ENCODE measurements at places on chromosomes 6 and 20. TPM values are rescaled to one million over a fixed set of nuclear protein-coding genes. Genes with fewer than 3 reads are reported as not detected.

DNA sequence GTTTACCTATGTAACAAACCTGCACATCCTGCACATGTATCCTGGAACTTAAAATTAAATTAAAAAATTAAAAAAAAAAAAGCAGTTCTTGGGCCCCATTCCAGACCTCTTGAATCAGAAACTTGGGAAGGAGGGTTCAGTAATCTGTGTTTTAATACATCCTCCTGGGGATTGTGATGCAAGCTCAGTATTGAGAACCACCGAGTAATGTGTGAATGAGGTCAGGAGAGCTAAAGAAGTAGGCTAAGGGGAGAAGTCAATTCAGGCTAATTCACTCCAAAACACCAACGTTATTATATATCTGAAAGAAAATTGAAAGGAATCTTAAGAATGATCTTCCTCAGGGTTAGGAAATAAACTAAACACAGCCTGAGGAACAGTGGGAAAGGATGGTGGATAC lies 120.4 kb downstream of the RNF144B start:
- H3K36me3 ChIP-seq = no peaks in the 10 kb centered on the region
- no peak for DNase-seq
- H3K27me3 ChIP-seq = no peaks in the 10 kb centered on the region
- no peaks in the 10 kb centered on the region for H3K4me1 ChIP-seq

DNA sequence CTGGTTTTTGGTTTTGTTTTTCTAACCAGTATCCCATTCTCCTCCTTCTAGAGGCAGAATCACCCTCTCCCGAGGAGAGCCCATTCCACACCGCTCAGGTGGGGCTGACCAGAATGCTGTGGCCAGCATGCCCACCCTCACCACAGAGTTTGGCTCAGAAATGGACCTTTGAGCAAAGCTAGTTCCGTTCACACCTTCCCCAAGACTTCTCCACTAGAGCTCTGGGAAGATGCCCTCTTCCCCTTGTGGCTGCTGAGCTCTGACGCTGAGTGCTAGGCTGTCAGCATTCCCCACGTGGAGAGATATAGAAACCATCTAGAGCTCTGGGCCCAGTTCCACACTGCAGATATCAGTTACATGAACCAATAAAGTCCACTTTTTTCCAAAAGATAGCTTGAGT lies 7.9 kb downstream of the GPLD1 start:
- H3K4me1 ChIP-seq = no peaks in the 10 kb centered on the region
- DNase-seq = no peak
- no peak overlapping the region for H3K27ac ChIP-seq
- H3K36me3 ChIP-seq = peaks cover 6% of the 10 kb centered on the region

DNA sequence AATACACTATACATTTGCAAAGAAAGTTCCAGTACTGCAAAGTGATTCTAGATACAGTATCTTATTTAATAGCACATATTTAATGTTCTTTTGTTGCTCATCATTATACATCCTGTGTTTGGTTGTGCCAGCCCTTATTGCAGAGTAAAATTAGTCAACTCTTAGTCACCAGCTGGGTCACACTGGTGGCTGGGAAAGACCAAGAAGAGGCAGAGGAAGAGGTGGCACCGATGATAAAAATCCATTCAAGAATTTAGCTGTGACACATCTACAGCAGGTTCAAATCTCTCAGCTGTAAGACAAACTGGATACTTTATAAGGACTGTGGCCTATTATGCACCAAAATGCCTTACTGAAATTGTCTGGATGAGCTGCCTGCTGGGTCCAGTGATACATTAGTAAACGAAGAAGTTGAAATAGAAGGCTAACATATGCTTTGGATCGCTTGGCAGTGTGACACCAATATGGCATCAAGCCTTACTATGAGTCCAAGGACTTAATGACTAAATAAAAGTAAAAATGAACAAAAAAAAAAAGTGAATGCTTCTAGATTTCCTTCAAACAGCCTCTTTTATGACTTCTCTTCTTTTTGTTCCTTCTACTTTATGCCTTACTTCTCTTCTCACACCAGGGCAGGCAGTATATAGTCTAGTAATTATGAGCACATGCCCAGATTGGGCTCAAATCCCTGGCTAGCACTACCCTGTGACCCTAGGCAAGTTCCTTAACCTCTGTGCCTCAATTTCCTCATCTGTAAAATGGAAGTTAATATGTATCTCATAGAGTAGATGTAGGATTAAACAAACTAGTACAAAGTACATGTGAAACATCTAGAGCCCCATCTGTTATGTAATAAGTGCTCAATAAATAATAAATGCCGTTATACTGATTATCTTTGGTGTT lies 29.4 kb upstream of the RNF8 start:
- no peak for DNase-seq
- H3K4me1 ChIP-seq = peaks cover 4% of the 10 kb centered on the region
- no peaks in the 10 kb centered on the region for H3K36me3 ChIP-seq
- H3K27me3 ChIP-seq = no peaks in the 10 kb centered on the region

SALL4 gene
- 0.24 TPM for total RNA-seq

- no peak overlapping the region for H3K4me3 ChIP-seq
- no peaks in the 10 kb centered on the region for H3K4me1 ChIP-seq
- H3K27ac ChIP-seq = no peak overlapping the region
- no peaks in the 10 kb centered on the region for H3K27me3 ChIP-seq
- no peak for DNase-seq
These were observed 108.3 kb upstream of the PHACTR1 start for GRCh38 chr6:12608016-12608860.

DEFB132 gene
- not detected for total RNA-seq

GRCh38 chr6:147116056-147116455 lies 88.2 kb upstream of the STXBP5 start:
- DNase-seq = no peak
- no peaks in the 10 kb centered on the region for H3K4me1 ChIP-seq
- no peaks in the 10 kb centered on the region for H3K36me3 ChIP-seq
- no peaks in the 10 kb centered on the region for H3K27me3 ChIP-seq
- H3K27ac ChIP-seq = no peak overlapping the region

DNA sequence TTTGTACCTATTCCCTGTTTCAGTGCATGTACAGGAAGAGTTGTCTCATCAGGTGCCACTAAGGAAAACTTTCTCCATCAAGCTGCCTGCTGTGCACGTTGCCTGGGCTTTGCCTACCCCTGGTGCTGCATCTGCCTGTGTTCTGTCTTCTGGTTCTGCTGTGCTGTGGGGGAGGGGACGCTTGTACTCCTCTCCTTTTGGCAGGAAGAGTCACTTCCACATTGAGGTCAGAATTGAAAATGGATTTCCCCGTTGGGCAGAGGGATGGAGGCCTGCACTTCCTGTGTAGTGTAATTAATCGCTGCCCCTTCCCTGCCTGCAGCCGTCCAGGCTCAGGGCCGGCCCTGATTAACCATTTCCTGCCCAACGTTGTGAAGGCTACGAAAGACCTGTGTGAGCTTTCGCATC lies 153.3 kb downstream of the SCML4 start:
- no peaks in the 10 kb centered on the region for H3K27me3 ChIP-seq
- no peak overlapping the region for H3K27ac ChIP-seq
- DNase-seq = peak; percentile 57
- H3K36me3 ChIP-seq = no peaks in the 10 kb centered on the region
- no peak overlapping the region for H3K4me3 ChIP-seq
- no peaks in the 10 kb centered on the region for H3K4me1 ChIP-seq

- no peak overlapping the region for H3K4me3 ChIP-seq
- no peaks in the 10 kb centered on the region for H3K4me1 ChIP-seq
- no peak overlapping the region for H3K27ac ChIP-seq
- H3K27me3 ChIP-seq = no peaks in the 10 kb centered on the region
- no peaks in the 10 kb centered on the region for H3K36me3 ChIP-seq
- no peak for DNase-seq
These were observed 162.7 kb downstream of the MEI4 start for GRCh38 chr6:77815531-77815930.

GRCh38 chr6:138981416-138981815 lies 6.6 kb downstream of the REPS1 start:
- DNase-seq = no peak
- no peak overlapping the region for H3K27ac ChIP-seq
- H3K27me3 ChIP-seq = no peaks in the 10 kb centered on the region
- H3K4me3 ChIP-seq = no peak overlapping the region
- no peaks in the 10 kb centered on the region for H3K36me3 ChIP-seq

DNA sequence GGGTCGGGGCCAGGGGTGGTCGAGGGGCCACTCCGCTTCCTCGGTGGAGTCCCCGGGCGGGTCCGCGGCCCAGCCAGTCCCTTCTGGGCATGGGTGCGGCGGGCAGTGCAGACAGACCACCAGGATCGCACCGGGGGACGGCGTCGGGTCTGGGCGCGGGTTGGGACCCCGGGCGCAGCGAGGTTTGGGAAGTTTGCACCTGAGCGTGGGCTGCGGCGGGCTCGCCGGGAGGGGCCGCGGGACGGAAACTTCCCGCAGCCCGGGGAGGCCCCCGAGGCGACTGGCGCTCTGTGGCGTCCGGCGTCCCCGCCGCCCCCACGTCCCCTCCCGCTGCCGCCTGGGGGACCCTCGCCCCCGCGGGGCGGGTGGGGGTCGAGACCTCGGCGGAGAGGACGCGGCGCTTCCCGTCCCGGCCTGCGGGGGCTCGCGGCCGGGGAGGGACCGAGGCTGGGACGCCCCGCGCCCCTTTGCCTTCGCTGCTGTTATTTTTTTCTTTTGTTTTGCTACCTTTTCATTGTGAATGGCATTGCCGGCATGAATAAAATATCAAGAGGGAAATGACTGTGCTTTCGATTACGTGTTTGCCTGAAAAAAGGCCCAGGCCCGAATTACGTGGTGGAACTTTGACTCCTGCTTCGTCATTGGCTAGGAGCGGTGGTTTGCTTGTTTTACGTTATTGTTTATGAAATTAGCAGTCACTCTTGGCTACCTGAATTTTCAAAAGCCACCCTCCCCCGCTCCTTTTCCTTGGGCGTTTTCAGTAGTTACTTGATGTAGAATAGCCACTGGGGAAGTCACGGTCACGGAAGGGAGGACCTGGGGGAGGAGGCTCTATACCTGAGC lies 703 bp downstream of the SNX9 start:
- peak; percentile 73 for DNase-seq
- H3K36me3 ChIP-seq = no peaks in the 10 kb centered on the region
- peaks cover 5% of the 10 kb centered on the region for H3K4me1 ChIP-seq
- no peaks in the 10 kb centered on the region for H3K27me3 ChIP-seq

GRCh38 chr6:128302942-128303341 lies 217.5 kb downstream of the PTPRK start:
- H3K36me3 ChIP-seq = no peaks in the 10 kb centered on the region
- H3K4me3 ChIP-seq = no peak overlapping the region
- H3K27me3 ChIP-seq = no peaks in the 10 kb centered on the region
- no peaks in the 10 kb centered on the region for H3K4me1 ChIP-seq
- no peak for DNase-seq

Data from right lobe of liver (tissue), 6 donors.